Smooth muscle cell of trachea (primary cell): ENCODE measurements at places on chromosomes 1 and 21. TPM values are rescaled to one million over a fixed set of nuclear protein-coding genes. Genes with fewer than 3 reads are reported as not detected.

Gene BTG2
- 8.7 and 46.8 TPM in 2 replicates for total RNA-seq

Gene PAFAH2
- 11.9 and 39.6 TPM in 2 replicates for total RNA-seq

Gene SYPL2
- total RNA-seq: 0.29 and 1.2 TPM in 2 replicates

Gene SYCP1
- not detected in 2 replicates for total RNA-seq

Gene CFHR2
- not detected in 2 replicates for total RNA-seq

Gene ADORA3
- total RNA-seq: not detected in 2 replicates

Gene SPRR2A
- total RNA-seq: not detected in 2 replicates

Gene CD84
- total RNA-seq: not detected in 2 replicates

Gene CHI3L1
- total RNA-seq: 14.8 and 26.0 TPM in 2 replicates

Gene RHCE
- 0.15 and 0.99 TPM in 2 replicates for total RNA-seq

Gene ZCCHC17
- total RNA-seq: 31.3 and 41.9 TPM in 2 replicates

Gene FCMR
- 0.29 TPM in 1 of 2 replicates, not detected in the other for total RNA-seq

Gene PROX1
- total RNA-seq: under 0.01 and 0.15 TPM in 2 replicates

Gene KRTAP19-6
- not detected in 2 replicates for total RNA-seq

Gene SIK1
- total RNA-seq: 0.33 TPM in 1 of 2 replicates, not detected in the other

Gene FAM131C
- 0.15 and 0.50 TPM in 2 replicates for total RNA-seq

Gene SAMD11
- 11.1 and 12.7 TPM in 2 replicates for total RNA-seq

Gene LHX8
- under 0.01 TPM in 1 of 2 replicates, not detected in the other for total RNA-seq

Gene SOX13
- total RNA-seq: 2.6 and 3.8 TPM in 2 replicates

Gene TBCE
- 18.2 and 23.2 TPM in 2 replicates for total RNA-seq

Gene TMEM240
- 4.5 and 5.5 TPM in 2 replicates for total RNA-seq

Gene FNDC10
- 1.6 and 4.1 TPM in 2 replicates for total RNA-seq

Gene OR2M3
- total RNA-seq: not detected in 2 replicates

Gene PRAMEF27
- total RNA-seq: not detected in 2 replicates

Gene CRNN
- total RNA-seq: not detected in 2 replicates

Gene BTG3
- 21.8 and 31.9 TPM in 2 replicates for total RNA-seq

Gene IFI44
- 22.3 and 31.1 TPM in 2 replicates for total RNA-seq

Gene KIAA1614
- 9.6 and 13.7 TPM in 2 replicates for total RNA-seq

Gene MSH4
- total RNA-seq: under 0.01 and 0.33 TPM in 2 replicates

Gene CALML6
- 0.15 and 0.50 TPM in 2 replicates for total RNA-seq

Gene OLIG2
- not detected in 2 replicates for total RNA-seq

Gene HCN3
- total RNA-seq: 0.87 and 0.99 TPM in 2 replicates
